ENCODE measurements at places on chromosomes 3 and 15.

- DNase-seq: no peak
These were observed 459.6 kb downstream of the NSUN3 start for GRCh38 chr3:94522488-94522887.

DNA sequence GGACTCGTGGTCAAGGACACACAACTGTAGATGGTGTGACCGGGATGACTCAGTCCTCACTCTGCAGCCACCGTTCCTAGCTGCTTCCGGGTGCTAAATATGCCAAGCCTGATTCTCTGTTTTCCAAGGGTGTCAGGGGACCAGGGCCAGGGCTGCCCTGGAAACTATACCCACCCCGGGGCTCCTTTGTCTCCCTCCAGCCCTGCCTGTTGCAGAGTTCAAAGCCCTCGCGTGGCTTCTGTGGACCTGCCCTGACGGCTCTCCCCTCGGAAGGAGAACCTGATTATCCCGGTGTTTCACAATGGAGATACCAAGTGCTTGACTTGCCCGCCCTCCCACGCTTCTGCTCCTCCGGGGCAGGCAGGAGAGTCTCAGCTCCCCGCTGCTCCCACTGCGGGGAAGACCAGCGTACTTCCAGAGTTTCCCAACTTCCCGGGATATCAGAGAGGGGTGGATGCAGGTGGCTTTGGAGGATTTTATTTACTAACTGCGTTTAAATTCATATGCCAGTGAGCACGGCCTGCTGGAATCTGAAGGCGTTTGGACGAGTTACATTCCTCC, 125.0 kb downstream of the ASB7 start:
- no peak for DNase-seq

GRCh38 chr15:30974112-30974511, 17.3 kb downstream of the MTMR10 start:
- DNase-seq: no peak

GRCh38 chr15:87549296-87549695, 707.2 kb downstream of the NTRK3 start:
- no peak for DNase-seq

DNA sequence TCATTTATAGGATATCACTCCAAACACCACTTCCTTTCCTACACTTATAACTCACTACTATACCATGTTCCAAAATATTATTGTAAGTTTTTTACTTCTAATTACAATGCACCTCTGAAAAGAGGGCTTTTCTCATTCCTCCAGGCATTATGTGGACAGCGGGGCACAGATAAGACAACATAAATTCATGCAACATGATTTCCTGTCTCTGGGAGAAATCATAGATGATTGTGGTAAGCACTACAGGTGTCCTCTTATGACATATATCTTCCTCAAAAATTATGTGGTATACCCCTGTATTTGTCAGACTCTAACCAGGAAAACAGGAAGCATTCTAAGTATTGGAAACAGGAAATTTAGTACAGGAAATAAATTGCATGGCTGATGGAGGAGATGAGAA, 45.7 kb upstream of the INO80 start:
- no peak for DNase-seq

DNA sequence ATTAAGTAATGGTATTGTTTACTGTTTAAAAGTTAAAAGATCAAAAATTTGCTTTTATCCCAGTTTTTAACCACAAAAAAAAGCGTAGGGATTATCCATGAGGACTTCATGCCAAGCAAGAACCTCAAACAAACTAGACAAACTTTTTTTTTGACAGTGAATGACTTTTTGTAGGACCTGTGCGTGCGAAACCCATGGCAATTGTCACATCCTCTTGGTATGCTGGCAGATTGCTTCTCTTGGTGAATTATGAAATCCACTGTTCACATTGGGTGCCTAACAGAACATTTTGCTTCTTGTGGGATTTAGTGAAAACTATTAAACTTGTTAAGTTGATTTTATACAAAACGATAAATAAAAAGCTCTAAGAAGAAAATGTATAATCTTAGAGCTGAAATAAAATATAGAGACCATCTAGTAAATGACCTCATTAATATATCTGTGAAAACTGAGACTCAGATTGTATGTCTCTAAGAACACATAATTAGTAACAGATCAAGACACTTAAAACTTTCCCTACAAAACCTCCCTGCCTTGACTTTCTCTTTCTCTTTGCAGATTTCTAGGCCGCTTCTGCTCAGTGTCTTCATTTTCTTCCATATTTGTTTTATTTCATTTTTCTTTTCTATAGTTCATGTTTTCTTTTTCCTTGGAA, 87.3 kb upstream of the CGNL1 start:
- DNase-seq: no peak

DNA sequence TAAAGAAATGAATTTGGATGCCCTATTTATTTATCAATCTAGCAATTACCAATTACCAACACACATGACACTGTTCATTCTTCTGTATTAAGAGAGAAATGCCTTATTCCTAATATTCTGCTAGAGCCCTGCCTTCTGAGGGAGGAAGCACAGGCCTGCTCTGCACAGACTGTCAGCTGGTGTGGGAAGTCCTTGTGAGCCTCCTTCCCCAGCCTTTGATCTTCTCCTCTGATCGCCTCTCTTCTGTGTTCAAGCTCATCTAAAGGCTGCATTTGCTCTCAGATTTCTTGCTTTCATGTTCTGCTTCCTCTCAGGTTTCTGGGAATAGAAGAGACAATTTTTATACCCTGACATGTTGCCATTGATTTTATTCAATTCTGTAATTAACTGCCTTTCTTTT, 290.6 kb upstream of the UMPS start:
- no peak for DNase-seq

DNA sequence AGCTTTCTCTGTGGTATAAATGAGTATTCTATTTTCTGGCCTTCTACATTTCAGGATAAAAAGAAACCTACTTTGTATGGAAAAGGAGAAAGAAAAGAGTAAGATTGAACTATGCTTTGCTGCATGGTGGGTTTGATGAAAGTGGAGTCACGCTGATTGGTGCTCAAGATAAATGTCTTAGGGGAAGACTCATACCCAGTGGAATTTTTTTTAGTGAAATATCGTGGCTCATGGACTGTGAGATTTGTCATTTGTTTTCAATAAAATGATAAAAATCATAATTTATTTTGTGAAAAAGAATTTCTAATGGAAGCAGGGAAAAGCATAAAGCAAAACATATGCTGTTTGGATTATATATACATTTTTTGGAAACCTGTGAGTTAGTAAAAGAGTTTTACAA, 292.5 kb downstream of the ZPLD1 start:
- DNase-seq: no peak

Measured in stimulated activated CD4-positive, alpha-beta T cell treated with anti-CD3 and anti-CD28 coated beads, Interleukin-2, amount 100 ng/mL, for 48 hours (primary cell).